ENCODE measurements at places on chromosomes 3 and 15.
A peak's percentile ranks its signal among the peaks of the same experiment; 100 is the strongest.

DNA sequence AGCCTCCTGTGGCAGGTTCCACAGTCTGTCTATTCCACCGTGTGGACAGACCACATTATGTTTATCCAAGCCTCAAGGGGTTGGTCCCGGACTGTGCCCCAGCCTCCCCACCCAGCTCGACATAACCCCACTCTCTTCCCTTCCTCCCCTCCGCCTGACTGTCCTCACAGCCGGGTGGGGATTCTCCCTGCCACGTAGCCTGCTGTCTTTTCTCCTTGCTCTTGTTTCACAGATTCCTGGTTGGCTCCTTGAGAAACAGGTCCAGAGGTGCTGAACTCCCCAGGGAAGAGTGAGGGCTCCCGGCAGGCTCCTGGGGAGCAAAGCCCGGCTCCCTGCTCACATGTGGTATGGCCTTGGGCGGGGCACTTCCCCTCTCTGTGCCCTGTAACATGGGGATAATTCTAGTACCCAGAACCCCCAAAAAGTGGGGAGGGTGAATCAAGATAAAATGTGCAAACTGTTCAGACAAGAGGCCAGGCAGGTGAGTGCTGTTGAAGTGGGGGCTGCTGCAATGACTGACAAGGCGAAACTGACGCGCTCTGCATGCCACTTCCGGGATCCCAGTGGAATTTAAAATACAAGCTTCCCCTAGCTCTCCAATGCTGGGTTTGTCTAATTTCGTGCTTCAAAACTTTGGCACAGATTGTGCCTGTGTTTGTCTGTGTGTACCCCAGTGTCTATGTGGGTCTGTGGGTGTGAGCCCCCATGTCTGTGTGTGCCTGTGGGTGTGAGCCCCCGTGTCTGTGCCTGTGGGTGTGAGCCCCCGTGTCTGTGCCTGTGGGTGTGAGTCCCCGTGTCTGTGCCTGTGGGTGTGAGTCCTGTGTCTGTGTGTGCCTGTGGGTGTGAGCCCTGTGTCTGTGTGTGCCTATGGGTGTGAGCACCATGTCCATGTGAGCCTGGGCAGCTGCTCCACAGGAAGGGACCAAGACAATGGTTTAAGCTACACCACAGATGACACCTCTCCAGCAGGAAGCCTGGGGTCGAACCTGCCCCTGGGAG is 160.6 kb upstream of the IQSEC1 start:
- H3K27ac ChIP-seq: no peak overlapping the region
- H3K27me3 ChIP-seq: no peaks in the 10 kb centered on the region
- DNase-seq: no peak
- H3K36me3 ChIP-seq: no peaks in the 10 kb centered on the region
- H3K4me3 ChIP-seq: no peak overlapping the region

- DNase-seq: no peak
- H3K4me1 ChIP-seq: no peaks in the 10 kb centered on the region
- H3K4me3 ChIP-seq: no peak overlapping the region
- H3K36me3 ChIP-seq: no peaks in the 10 kb centered on the region
- H3K27ac ChIP-seq: no peak overlapping the region
Observed at GRCh38 chr15:48451241-48451640, 120.0 kb downstream of the DUT start.

DNA sequence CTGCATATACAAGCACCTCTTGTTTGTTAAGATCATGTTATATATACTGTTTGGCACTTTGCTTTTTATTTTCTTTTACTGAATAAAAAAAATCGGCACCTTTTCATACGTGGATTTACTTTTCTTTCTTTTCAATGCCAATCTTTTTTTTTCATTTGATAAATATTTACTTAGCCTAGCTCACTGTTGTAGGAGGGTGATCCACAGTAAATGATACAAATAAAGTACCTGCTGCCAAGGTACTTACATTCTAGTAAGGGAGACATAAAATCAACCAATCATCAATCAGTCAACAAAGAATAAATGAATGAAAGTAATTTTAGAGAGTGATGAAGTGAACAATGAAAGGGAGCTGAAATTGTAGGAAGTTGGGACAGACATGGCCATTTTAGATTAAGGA is 18.3 kb downstream of the GNB5 start:
- DNase-seq: no peak
- no peaks in the 10 kb centered on the region for H3K27me3 ChIP-seq
- H3K36me3 ChIP-seq: no peaks in the 10 kb centered on the region
- no peak overlapping the region for H3K27ac ChIP-seq
- no peak overlapping the region for H3K4me3 ChIP-seq

DNA sequence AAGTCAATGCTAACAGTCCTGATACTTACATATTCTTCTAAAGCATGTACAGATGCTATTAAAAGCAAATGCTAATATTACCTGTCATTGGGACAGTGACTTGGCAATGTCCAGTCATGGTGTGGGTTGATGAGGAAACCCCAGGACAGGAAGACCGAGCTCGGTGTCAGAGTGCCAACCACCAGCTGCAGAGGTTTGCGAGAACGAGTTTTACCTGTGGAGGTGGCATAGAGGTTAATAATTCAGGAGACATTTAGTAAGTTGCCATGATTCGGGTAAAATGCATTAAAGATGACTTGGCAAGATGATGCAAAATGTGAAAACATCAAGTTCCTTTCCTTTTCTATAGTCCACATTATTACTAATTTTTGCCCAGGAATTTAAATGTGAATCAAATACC is 94.5 kb downstream of the ABI3BP start:
- H3K36me3 ChIP-seq: no peaks in the 10 kb centered on the region
- no peak for DNase-seq
- H3K27me3 ChIP-seq: no peaks in the 10 kb centered on the region
- no peaks in the 10 kb centered on the region for H3K4me1 ChIP-seq
- H3K27ac ChIP-seq: no peak overlapping the region

- no peak overlapping the region for H3K27ac ChIP-seq
- H3K36me3 ChIP-seq: no peaks in the 10 kb centered on the region
- DNase-seq: no peak
- H3K4me1 ChIP-seq: no peaks in the 10 kb centered on the region
Observed at GRCh38 chr3:65526656-65527055, 512.1 kb downstream of the MAGI1 start.

DNA sequence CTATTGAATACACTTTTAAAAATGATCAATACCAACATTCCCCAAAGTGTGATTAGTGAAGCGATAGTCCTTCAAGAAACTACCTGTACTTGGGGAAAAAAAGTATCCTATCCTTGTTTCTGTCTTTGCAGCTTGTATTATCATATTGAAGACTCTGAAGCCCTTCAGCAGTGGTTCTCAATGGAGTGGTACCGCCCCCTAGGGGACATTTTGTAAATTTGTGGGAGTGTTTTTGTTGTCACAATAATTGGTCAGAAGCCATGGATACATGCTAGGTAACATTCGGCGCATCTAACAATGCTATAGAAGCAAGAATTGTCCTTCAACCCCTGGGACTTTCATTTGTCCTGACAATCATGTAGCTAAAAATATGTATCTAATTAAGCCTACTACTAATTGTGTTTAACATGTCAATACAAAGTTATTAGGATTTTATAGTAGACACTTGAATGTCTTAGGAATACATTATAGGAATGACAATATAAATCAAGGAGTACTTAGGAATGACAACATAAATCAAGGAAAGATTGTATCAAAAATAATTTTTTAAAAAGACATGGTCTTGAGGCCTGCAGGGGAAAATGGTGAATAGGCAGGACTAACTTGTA is 53.7 kb downstream of the NMD3 start:
- no peaks in the 10 kb centered on the region for H3K27me3 ChIP-seq
- no peaks in the 10 kb centered on the region for H3K4me1 ChIP-seq
- no peak overlapping the region for H3K27ac ChIP-seq
- H3K4me3 ChIP-seq: no peak overlapping the region
- peak; percentile 22 for DNase-seq

GRCh38 chr3:122642935-122643334 is 37.7 kb upstream of the PARP14 start:
- H3K27me3 ChIP-seq: no peaks in the 10 kb centered on the region
- H3K4me1 ChIP-seq: no peaks in the 10 kb centered on the region
- no peak for DNase-seq
- H3K4me3 ChIP-seq: no peak overlapping the region

DNA sequence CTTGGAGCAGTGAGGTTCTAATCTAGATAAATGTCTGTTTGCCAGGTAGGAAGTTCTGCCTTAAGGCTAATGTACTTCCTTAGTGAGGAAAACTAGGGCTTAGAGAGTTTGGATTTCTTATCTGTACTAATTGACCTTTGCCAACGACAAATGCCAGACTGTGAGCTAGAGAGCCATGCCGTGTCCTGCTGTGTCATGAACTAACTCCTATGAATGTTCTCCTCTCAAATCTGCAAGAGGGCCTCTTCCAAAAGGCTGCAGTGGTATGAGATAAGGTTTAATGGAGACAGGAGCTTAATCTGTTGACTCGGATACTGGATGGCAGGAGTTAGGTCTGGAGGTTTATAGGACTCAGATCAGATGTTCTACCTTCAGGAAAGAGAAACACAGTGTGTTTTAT is 524.9 kb downstream of the NTRK3 start:
- no peak overlapping the region for H3K27ac ChIP-seq
- DNase-seq: no peak
- H3K4me1 ChIP-seq: no peaks in the 10 kb centered on the region
- no peak overlapping the region for H3K4me3 ChIP-seq
- H3K27me3 ChIP-seq: no peaks in the 10 kb centered on the region

DNA sequence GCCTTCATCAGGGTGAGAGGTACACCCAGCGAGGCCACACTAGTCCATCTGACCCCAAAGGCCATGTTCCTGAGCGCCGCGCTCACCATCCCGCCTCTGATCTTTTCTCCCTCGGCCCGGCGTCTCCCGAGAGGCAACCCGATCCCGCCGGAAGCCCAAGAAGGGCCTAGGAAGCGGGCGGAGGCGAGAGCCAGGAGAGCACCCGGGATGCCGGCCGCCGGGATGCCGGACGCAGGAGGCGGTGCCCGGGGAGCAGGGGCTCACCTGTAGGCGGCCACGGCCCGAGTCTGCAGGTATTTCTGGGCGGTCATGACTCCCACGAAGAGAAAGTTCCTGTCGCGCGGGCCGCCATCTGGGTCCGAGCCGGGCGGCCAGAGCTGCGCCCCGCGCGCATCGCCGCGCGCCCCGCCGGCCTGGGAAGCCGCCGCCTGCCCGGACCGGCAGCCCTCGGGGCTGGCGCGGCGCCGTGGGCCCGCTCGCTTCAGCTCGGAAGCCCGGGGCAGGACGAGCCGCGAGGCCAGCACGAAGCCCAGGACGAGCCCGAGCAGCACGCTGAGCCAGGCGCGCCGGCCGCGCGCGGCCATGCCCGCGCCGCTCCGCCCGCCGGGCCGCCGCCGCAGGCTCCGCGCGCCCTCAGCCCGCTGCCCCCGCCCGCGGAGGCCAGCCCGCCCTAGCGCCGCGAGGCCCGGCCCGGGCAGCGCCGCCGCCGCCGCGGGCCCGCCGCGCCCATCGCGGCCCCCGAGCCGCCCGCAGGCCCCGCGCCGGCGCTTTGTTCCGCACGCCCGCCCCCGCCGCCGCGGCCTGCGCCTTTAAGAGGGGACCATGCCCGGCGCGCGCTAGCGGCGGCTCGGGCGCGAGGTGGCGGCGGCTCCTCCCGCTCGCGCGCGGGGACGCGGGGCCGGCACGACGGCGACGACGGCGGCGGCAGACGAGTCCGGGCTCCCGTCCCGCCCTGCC is 697 bp downstream of the CHSY1 start:
- no peaks in the 10 kb centered on the region for H3K36me3 ChIP-seq
- H3K4me3 ChIP-seq: peak overlapping the region; percentile 84
- H3K27me3 ChIP-seq: no peaks in the 10 kb centered on the region
- H3K4me1 ChIP-seq: peaks cover 14% of the 10 kb centered on the region

DNA sequence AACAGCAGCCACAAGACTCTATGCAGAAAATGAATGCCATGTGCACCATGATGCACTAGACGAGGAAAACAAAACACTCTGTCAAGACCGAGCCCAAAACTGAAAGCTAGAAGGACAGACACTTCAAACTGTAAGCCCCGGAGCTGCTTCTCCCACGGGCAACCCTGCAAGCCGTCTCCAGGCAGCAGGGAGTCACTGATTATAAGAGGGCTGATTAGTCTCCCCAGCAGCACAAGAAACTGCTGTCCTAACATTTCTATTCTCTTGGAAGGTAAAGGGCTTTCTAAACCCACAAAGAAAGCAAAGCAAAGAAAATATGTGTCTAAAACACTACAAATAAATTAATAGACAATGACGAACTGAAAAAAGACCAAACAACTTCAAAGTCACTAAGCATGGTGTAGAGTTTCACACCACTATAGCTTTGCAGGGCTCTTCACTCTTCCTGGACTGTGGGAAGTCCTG is 15.5 kb downstream of the TBC1D2B start:
- H3K4me3 ChIP-seq: no peak overlapping the region
- H3K4me1 ChIP-seq: peaks cover 57% of the 10 kb centered on the region
- no peak for DNase-seq
- H3K27ac ChIP-seq: no peak overlapping the region
- H3K27me3 ChIP-seq: no peaks in the 10 kb centered on the region
- H3K36me3 ChIP-seq: no peaks in the 10 kb centered on the region

GRCh38 chr15:80991421-80991820 is 1.8 kb upstream of the MESD start:
- H3K4me1 ChIP-seq: peaks cover 13% of the 10 kb centered on the region
- no peaks in the 10 kb centered on the region for H3K27me3 ChIP-seq
- no peak overlapping the region for H3K4me3 ChIP-seq
- DNase-seq: peak; percentile 63
- H3K27ac ChIP-seq: no peak overlapping the region

DNA sequence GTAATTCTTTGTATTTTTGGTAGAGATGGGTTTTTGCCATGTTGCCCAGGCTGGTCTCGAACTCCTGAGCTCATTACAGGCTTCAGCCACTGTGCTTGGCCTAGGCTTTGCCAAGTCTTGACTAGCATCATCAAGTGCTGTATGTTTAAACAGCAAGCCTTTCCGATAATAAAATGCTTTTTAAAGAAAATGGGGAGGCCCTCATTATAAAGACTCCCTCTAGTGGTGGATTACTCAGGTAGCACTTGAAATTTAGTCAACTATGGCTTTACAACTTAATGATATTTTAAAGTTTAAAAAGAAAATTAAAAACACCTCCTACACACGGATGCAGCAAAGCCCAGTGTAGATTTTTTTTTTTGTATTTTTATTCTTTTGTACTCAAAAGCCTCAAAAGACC is 213.6 kb downstream of the GAP43 start:
- no peaks in the 10 kb centered on the region for H3K36me3 ChIP-seq
- H3K27ac ChIP-seq: no peak overlapping the region
- DNase-seq: no peak
- H3K27me3 ChIP-seq: no peaks in the 10 kb centered on the region

DNA sequence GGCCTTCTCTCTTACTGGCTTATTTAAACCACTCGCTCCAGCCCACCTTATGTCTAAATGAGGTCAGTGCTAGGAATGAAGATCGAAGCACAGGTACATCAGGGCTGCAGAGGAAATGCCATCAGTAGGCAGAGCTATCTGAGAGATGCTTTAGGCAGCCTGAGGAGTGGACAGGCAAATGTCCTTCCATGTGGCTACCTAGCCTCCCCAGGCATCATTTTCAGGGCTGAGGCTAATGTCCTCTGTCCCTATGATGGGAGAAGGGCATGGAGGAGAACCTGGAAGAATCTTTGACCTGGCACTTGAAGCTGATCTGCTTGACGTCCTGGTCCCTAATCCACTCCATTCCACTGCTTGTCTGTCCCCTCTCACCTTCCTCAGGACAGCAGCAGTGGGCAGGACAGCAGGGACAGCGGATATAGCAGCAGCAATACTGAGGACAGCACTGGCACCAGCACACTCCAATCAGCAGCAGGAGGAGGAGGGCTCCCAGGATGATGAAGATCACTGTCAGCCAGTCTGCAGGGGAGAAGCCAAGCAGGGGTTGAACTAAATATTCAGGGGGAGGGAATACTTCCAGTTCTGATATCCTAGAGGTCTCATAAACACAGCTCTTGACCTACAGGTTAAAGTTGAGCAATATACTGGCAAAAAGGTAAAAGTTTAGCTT is 21.0 kb downstream of the ILDR1 start:
- H3K27ac ChIP-seq: no peak overlapping the region
- DNase-seq: no peak
- no peaks in the 10 kb centered on the region for H3K4me1 ChIP-seq
